OCI-M1 (cell line): ENCODE measurements at places on chromosomes 6 and 20.

GRCh38 chr6:167977717-167978467 lies 19.6 kb upstream of the KIF25 start:
- DNase-seq, result no peak

GRCh38 chr6:90619221-90619620 lies 32.3 kb upstream of the MAP3K7 start:
- DNase-seq, result no peak

- DNase-seq, result peak; percentile 61
Measured at GRCh38 chr20:34473262-34473883, 42.8 kb upstream of the DYNLRB1 start.

DNA sequence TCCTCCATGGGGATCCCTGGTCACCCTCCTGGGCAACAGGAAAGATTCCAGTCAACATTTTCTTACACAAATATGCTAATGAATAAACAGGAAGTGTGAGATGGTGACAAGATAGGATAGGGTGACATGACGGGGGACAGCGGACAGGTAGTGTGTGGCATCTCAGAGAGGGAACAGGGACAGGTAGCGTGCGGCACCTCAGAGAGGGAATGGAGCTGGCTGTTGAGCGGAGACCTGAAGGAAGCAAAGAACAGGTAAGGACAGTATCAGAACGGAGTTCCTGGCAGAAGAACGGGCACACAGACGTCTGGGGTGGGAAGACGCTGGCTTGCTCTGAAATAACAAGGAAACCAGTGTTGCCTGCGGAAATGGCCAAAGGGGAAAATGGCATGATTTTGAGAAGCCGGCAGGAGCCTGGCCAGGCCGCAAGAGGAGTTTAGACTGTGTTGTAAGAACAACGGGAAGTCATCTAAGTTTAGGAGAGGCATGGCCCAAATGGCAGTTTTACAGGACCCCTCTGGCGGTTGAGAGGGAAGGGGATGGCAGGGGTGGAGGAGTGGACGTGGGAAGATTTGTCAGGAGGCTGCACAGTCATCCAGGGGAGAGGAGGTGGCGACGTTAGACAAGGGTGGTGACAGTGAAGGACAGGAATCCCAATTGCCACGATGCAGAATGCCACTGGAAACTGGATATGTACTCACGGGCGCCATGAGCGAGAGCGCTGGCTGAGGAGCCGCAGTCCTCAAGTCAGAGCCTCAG lies 111.6 kb downstream of the JPH2 start:
- no peak for DNase-seq

GRCh38 chr6:146870760-146871159 lies 272.0 kb downstream of the ADGB start:
- DNase-seq, result no peak

DNA sequence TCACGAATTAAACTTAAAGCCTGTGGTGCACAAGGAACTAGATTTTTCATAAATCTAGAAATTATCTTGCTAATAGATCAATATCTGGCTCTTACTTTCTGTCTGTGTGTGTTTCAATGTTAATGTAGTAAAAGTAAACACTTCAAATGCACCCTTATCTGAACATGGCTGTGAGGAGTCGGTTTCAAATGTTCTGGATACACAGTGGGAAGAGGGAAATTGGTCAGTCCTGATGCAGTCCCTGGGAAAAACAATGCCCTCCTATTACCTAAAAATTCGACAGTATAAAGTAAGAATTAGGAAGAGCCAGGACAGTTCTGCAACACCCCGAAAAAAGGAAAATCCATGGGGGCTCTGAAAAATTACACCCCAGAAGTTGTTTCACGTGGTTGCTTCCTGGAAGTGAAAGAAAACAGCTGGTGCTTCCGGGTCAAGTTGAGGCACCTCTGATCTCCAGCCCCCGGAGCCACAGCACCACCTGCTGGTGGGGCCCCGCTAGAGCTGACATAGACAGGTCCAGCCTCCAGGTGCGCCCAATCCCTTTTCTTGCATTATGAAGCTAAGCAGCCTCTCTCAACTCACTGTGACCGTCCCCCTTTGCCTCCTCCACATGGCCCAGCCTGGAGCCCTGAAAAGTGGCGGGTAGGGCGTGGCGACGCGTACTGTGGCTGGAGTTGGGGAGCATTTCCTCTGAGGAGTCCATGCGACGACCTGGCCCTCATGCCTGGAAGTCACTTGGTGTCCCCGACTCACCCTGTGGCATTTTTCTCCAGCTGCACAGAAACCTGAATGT lies 8.3 kb downstream of the SEMG2 start:
- DNase-seq, result peak; percentile 75

- DNase-seq, result no peak
Measured at GRCh38 chr6:91664327-91664959, 1077.6 kb upstream of the MAP3K7 start.

GRCh38 chr6:2969549-2969948 lies 1.8 kb downstream of the SERPINB6 start:
- DNase-seq, result no peak

- DNase-seq, result no peak
Measured at GRCh38 chr20:32019563-32020463, 9.6 kb downstream of the CCM2L start.

DNA sequence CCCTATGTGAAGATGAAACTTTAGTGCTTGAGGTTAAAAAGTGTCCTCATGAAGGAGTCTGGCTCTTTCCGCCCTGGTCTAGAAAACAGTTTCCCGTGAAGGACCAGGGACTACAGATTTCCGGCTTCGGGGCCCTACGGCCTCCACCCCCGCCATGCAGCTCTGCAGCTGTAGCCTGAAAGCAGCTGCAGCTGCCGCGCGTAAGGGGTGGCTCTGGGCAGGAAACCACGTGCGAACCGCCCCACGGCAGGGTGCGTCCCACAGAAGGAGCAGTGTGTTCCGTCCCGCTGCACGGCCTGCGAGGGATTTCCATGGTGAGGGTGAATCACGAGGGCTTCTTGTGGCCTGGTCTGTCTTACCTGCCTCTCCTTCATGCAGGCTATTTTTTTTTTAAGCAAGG lies 117.0 kb downstream of the ERMARD start:
- no peak for DNase-seq

GRCh38 chr20:37228082-37228481 lies 33.5 kb downstream of the GHRH start:
- DNase-seq, result no peak

DNA sequence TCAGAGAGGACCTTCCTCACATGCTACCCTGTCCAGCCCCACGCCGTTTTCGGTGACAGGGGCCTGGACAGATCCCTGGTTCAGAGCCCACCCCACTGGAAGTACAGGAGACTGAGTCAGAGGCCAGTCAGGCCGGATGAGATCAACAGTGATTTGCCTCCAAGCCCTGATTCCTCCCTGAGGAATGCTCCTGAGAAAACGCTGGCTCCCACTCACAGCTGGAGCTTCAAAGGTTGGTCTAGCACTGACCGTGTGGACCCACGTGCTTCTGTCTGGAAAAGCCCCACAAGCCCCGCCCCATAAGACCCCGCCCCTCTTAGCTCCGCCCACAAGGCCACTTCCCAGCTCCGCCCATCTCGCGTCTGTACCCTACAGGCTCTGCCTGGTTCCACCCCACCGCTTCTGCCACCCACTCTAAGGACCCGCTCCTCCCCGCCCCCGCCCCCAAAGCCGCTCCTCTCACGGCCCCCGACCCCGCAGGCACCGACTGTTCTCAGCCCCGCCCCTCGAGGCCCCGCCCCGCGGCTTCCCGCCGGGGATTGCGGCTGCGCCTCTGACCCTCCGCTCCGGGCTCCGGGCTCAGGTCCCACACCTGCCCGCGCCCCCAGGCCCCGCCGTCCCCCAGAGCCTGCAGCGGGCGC lies 64.9 kb upstream of the BHLHE23 start:
- DNase-seq, result no peak

DNA sequence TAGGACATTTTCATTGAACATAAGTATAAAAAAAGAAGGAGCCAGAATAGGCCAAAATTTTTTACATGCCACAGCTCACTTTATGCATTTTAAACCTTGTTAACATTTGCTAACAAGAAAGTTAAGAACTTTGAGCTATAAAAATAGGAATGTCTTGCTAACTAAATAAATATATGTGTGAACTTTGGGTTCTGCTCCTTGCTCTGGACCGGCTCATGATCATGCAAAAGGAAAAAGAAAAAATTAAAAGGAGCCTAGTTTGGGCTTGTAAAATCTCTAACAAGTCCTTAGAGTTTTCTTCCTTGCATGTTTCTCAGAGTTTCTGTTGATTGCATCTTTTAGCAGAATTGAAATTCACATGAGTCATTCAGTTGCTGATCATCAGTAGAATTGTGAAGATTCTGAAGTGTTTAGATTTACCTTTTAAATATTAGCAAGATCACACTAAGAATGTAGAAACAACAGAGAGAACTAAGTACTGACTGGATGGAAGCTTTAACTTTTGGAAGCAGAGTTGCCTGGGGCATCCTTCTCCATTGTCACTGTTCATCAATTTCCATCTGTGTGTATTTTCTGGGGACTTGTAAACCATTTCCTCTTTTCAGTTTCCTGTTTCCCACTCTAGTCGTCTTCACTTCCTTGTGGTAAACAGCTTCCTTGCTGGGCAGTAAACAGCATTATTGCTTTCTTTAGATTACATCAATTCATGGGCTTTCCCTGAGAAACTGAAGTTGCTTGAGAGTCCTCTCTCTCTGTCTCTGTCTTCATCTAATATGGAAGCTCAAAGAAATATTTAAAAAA lies 458.4 kb upstream of the BTBD3 start:
- peak; percentile 71 for DNase-seq

- DNase-seq, result peak; percentile 47
Measured at GRCh38 chr6:4253604-4254231, 118.3 kb upstream of the ECI2 start.

- no peak for DNase-seq
Measured at GRCh38 chr20:63952210-63952535, 4.0 kb downstream of the UCKL1 start.

GRCh38 chr6:42222448-42222847 lies 4.8 kb upstream of the MRPS10 start:
- no peak for DNase-seq

- no peak for DNase-seq
Measured at GRCh38 chr6:122681705-122682104, 71.5 kb downstream of the PKIB start.

- DNase-seq, result peak; percentile 31
Measured at GRCh38 chr20:62303340-62304226, 786 bp downstream of the ADRM1 start.

- DNase-seq, result peak; percentile 99
Measured at GRCh38 chr6:18154507-18155149, at the start of gene TPMT. TSS of gene TPMT (minus strand) at chr6:18155077. CDS start at chr6:18149127, 5,950 bp downstream.

DNA sequence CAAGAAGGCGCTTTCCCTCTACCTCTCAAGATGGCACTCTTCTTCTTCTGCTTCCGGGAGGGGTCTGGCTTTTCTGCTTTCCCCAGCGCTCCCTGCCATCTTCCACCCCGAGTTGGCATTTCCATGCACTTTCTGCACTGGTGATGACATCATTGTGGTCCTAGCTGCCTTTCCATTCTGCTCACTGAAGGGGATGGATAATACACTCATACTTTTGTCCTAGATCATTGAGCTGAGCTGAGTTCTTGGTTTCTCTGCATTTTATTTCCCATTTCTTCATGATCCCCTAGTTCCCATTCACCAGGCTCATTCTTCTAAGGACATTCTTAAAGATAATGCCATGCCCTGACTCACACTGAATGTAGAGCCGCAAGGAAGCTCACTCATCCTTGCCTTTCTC lies 96.7 kb downstream of the EDN1 start:
- no peak for DNase-seq

DNA sequence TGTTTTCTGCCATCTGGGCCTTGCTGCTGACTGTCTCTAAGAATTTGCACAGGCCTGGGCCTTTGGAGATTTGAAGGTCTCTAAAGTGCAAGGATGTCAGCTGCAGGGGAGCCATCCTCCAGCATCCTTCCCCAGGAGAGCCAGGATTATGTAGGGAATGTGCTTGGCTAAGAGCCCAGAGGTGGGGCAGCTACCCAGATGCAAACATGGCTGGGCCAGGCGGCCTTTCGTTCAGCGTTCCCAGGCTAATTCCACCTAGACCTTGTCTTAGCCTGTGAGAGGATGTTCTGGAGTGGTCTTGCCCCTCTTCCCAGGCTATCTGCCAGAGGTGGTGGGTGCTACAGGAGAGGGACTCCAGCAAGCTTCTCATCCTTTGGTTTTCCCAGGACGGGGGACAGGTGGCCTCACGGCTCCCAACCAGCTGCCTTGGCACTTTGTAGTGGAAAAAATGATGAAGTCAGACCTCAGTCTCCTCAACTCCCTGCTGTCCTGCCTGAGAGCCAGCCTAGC lies 7.7 kb upstream of the PTGIS start:
- DNase-seq, result no peak

- DNase-seq, result peak; percentile 45
Measured at GRCh38 chr6:87799651-87800050, 97.6 kb upstream of the AKIRIN2 start.

DNA sequence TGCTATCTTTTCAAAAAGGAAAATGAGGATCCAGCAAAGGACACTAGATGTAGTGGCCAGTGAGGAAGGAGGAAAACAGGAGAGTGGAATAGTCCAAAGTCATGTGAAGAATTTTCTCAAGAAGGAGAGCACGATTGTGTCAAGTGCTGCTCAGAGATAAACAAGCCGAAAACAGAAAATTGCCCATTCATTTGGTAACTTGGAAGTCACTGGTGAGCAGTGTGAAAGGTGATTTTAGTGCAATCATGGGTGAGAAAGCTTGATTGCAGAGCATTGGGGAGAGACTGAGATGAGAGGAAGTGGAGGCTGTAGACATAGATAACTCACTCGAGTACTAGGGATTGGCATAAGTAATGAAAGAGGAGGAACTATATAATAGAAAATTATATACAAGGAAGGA lies 26.0 kb upstream of the PRDM1 start:
- DNase-seq, result peak; percentile 88

DNA sequence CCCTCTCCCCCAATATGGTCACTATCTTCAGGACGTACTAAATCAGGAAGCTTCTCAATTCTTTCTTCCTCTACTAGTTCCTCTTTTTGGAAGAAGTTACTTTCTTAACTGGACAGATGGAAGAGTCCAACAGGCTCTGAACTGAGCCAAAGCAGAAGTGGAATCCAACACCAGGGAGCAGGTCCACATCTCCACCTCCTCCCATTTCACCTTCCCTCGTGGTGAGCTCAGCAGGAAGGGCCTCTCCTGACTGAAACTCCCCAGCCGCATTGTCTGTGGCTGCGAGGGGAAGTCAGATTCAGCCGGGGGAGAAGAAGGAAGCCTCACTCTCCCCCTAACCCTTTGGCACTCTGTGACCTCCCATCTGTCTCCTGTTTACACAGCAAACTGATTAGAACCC lies 63.8 kb upstream of the UST start:
- peak; percentile 91 for DNase-seq

- peak; percentile 70 for DNase-seq
Measured at GRCh38 chr6:42748203-42748898, 2.4 kb upstream of the TBCC start.

DNA sequence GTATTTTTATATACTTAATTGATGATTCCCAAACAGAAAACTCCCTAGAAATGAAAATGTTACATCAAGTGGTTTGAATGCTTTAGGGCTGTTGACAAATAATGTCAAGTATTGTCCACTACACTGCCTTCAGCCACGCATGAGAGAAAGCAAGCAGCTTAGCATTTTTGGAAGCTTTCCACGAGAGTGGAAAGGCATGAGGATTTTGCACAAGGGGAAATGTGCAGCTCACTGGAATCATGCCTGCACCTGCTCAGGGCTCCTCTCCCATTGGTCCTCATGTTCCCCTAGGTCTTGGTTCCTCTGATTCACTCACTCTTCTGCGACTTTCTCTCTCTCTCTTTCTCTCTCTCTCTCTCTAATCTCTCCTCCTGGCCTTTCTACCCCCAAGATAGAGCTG lies 439.5 kb upstream of the CDH4 start:
- DNase-seq, result no peak
